ENCODE measurements at places on chromosomes 1 and 21.

DNA sequence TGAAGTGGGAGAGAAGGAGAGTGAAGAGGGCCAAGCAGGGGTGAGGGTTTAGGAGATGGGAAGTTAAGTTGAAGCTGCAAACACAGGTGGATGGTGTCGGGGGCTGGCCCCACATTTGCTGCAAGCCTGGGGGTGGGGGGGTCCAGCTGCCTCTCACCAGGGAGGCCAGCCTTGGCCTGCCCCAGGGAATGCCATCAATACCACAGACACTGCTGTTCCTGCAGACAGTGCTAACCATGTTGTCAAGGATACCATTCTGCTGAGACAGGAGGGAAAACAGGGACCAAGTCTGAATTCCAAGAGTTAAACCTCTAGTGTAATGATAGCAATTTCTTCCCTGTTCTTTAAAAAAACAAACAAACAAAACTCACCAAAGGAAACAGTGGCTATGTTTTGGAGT is 8.0 kb downstream of the MECR start:
- DNase-seq = no peak

GRCh38 chr1:94132111-94132510 is 11.2 kb upstream of the ABCA4 start:
- no peak for DNase-seq

DNA sequence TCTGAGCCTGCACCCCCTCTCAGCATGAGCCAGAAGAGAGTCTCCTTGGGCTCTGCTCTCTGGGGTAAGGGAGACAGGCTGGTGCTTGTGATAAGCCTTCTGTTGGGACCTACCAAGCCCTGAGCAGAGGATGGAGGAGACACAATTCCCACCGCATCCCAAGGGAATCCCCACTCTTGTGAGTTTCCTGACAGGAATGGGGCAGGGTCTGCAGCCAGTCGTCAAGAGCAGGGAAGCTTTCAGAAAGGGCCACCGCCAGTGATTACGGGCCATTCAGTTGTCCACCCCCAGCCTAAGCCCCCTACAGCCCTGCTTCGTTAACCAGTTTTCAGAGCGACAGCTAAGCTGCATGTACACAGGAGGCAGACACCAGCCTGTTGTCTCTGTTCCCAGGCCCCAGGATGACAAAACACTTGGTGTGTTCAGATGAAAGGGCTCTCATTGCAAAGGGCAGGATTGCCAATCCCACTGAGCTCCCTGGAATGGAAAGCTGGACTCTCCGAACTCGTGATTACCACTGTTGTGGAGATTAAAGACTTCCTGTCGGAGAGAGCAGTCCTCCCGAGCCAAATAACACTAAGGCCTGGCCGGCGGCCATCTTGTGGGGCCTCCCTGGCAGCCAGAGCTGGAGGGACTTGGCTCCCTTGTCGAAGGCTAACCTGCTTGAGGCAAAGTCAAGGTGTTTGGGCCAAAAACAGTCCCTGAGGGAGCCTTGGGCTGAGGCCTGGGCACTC is 37.4 kb upstream of the SLC30A1 start:
- DNase-seq = no peak

GRCh38 chr1:152907686-152908601 is at the start of gene IVL:
TSS of gene IVL (plus strand) at chr1:152908546. CDS start at chr1:152909798, 1,252 bp downstream.
- DNase-seq = peak; percentile 47

DNA sequence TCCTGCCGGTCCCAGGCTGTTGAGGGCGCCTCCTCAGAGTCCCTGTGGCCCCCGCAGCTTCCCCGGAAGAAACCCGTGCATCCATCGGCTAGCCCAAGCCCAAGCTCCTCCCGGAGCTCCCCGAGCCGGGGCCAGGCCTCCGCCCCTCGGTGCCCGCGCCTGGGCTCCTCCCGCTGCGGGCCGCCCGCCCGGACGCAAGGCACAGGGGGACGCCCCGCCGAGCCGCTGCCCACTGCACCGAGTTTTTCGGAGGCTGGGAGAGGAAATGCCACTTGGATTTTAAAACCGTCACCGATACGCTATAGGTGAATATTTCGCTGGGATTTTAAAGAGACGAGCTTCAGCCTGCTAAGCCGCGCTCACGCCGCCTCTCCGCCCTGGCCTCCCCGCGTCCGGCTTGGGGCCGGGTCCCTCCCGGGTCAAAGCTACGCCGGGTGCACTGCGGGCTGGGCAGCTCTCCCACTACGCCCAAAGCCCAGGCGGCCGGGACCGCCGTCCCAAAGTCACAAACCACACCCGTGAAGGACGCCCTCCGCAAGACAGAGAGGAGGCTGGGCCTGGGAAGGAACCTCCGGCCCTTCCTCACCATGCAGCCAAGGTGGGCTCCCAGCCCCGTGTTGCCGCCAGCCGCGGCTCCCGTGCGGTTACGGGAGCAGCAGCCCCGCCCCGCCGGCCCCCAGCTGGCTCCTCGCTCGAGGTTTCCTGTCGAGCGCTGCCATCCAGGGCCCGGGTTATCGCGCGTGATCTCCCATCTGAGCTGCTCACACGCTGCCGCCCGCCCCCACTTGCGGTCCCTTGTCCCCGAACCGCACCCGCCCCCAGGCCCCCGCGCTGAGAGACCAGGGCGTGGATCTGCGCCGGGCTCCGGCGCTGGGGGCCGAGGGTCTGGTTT is 63.2 kb downstream of the CD247 start:
- DNase-seq = peak; percentile 56

- peak; percentile 47 for DNase-seq
Observed at GRCh38 chr1:205287076-205287475, 34.5 kb downstream of the NUAK2 start.
